Cerebellar nuclear complex (tissue), 1 donor: ENCODE measurements at places on chromosomes 3 and 15.

DNA sequence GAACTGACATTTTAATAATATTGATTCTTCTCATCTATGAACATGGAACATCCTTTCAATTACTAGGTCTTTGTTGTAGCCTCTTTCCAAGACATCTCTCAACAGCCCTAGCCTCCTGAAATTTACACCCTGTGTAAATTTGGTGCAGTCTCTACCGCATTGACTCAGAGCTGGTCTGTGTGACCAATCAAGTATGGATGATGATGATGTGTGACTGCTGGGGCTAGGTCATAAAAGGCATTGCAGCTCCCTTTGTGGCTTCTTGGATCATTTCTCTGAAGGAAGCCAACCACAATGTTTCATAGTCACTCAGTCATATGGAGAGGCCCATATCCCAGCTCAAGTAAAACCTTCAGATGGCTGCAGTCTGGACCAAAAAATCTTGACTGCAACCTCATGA lies 62.1 kb upstream of the FAM3D start:
- no peak for DNase-seq

GRCh38 chr3:179811321-179812095 lies 158.7 kb downstream of the USP13 start:
- DNase-seq, result no peak

DNA sequence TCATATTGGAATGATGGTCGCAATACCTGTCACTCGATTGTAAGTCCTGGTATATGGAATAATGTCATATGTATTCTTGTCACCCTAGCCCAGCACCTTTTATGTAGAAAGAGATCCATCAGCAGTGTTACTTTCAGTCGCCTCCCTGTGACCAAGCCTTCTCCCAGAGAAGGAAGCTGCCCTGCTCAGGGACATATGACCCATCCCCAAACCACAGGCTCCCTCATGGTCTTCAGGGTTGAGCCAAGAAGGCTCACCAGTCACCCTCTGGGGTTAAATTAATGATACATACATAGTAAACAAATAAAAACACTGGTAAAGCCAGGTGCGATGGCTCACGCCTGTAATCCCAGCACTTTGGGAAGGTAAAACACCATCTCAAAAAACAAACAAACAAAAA lies 4.6 kb upstream of the MFGE8 start:
- no peak for DNase-seq

DNA sequence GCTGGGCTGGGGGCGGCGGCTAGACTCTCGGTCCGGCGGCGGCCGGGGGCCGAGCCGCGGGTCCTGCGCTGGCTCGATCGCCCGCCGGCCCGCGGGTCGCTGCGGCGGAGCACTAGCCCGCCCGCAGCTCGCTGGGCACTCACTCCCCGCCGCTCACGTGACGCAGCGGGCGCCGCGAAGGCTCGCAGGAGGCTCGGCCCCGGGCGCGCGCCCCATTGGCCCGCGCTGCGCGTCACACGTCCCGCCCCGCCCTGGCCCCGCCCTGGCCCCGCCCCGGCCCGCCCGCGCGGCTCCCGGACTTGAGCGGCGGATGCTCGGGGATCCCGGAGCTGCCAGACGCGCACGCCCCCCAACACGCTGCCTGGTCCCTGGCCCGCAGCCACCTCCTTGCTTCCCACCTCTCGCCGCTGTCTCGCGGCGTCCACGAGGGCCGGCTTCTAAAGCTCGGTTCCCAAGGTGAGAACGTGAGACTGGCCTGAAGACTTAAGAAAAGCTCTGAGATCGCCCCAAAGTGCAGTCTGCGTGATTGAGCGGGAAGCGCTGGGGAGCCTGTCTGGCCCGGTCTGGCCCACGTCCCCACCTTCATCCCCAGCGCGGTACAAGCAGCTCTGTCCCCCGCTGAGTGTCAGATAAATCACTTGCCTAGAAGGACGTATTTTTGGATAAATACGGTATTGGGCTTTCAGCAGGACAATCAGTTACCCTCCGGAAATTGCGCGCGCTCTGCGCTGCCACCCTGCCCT lies at the start of gene KLF15:
Gene KLF15, minus strand, starts transcription at position 114 of the 743 bp plus-strand sequence. CDS start 4,486 bp downstream, outside the sequence.
- no peak for DNase-seq

- no peak for DNase-seq
Observed at GRCh38 chr3:119294696-119295671, 801 bp downstream of the ARHGAP31 start.

- DNase-seq, result no peak
Observed at GRCh38 chr3:94167796-94168195, 104.9 kb downstream of the NSUN3 start.

GRCh38 chr3:51375136-51375535 lies 10.0 kb upstream of the MANF start:
- no peak for DNase-seq

DNA sequence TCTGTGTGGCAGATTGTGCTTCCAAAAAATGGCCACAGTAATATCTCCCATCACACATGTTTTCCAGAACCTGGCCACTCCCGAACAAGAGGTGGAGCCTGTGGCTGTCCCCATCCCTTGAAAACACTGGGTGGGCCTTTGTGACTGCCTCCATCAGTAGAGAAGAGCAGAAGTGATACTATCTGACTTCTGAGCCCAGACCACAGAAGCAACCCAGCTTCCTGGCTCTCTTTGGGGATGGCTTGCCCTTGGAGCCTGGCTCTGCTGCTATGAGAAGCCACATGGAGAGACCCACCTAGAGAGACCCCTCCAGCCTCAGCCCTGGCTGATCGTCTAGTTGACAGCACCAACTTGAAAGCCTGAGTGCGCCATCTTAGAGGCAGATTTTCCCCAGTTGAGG lies 39.8 kb upstream of the CMTM8 start:
- DNase-seq, result no peak

DNA sequence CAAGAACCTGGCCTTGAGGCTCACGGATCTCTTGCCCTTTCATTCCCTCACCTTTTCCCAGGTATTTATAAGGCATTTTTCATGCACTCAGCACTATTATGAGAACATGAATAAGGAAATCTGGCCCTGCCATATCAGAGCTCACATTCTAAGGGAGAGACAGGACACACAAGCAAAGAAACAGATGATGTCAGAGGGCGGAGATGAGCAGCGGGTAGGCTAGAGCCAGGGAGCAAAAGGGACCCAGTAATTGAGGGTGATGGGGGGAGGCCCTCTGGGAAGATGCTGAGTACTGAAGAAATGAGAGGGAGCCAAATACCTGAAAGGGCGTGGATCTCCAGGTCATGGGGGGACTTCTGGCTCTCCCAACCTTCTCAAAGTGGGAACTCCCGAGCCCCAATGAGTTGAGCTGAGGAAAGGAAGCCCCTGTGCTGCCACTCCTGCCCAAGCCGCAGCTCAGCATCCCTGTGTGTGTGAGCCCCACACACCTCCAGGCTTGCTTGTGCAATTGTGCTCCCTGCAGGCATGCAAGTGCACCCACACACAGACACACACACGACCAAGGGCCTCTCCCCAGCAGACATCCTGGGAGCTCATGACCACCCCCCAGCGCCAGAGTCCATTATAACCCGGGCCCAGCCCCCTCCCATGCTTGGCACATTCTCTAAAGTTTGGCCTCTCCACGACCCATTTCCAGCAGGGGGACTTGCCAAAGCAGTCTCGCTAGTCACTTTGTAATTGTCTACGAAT lies 81.4 kb upstream of the PXYLP1 start:
- DNase-seq, result no peak

GRCh38 chr3:50612970-50613846 lies 1.6 kb upstream of the CISH start:
- DNase-seq, result no peak

GRCh38 chr3:192894676-192895075 lies 23.0 kb downstream of the MB21D2 start:
- no peak for DNase-seq

DNA sequence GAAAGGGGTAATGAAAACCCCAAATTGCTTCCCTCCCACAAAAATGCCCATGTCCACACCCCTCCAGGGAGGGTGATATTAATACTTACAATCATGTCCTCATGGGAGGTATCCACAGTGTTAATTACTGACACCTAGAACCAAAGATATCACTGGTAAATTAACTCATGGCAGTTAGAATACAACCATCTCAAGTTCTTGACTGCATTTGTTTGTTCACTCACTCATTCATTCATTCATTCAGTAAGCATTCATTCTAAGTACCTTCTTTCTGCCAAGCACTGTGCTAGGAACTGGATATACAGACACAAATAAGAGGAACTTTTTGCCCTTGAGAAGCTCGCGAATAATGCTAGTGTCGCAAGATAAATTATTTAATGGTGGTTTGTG lies 3.0 kb downstream of the SEC13 start:
- no peak for DNase-seq
